ENCODE measurements at places on chromosomes 7 and 10.

DNA sequence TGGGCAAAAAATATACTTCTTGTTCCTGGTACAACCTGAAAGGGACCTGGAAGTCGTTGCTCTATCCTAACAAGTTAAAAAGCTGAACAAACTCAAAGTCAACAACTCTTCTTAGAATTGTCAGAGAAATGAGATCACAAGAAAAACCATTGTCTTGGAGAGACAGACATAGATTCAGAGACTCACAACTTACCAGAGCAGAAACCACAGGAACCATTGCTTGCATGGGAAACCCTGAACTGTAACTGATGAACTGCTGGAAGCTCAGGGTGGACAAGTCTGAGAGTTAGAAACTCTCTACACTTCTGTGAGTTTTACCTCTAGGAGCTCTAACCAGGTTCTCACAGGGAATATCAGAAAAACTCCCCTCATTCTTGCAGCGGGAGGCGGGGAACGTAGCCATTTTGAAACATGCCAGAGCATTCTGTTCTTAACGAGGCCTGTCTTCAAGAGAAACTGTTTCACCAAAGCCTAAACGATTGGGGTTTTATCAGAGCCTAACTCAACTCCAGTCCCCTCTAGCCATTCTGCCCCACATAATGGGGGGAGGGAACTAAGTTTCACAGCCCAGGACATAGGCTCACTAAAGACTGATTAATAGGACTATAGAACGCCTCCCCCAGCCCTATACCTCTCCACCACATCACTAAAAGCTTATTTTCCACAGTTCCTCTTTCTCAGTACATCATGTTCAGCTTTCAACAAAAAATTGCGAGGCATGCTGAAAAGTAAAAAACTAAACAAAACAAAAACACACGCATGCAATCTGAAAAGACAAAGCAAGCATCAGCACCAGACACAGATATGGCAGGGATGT, 12.0 kb upstream of the GSDME start:
- no peak for DNase-seq

- DNase-seq = peak; percentile 63
Measured at GRCh38 chr10:75230600-75231038, 5.1 kb downstream of the COMTD1 start.

DNA sequence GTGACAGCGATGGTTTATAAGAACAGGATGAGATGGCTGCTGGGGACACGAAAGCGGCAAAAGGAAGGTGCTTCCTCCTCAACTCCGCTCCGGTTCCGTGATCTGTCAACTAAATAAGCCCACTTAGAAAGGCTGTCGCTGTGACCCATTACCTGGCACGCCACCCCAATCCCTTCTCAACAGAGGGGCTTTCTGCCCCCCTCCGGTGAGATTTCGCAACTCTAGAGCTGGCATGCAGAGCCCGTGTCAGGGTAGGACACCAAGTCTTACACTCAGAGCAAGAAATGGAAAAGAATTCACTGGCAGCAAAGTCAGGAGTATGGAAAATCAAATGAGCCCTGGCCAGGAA, 66.4 kb downstream of the FGFR2 start:
- no peak for DNase-seq

- no peak for DNase-seq
Measured at GRCh38 chr7:86814661-86815379, 171.1 kb downstream of the GRM3 start.

GRCh38 chr7:23333671-23334246, 34.6 kb downstream of the MALSU1 start:
- peak; percentile 95 for DNase-seq

GRCh38 chr10:103584216-103585010, 90.9 kb downstream of the NEURL1 start:
- DNase-seq = no peak

DNA sequence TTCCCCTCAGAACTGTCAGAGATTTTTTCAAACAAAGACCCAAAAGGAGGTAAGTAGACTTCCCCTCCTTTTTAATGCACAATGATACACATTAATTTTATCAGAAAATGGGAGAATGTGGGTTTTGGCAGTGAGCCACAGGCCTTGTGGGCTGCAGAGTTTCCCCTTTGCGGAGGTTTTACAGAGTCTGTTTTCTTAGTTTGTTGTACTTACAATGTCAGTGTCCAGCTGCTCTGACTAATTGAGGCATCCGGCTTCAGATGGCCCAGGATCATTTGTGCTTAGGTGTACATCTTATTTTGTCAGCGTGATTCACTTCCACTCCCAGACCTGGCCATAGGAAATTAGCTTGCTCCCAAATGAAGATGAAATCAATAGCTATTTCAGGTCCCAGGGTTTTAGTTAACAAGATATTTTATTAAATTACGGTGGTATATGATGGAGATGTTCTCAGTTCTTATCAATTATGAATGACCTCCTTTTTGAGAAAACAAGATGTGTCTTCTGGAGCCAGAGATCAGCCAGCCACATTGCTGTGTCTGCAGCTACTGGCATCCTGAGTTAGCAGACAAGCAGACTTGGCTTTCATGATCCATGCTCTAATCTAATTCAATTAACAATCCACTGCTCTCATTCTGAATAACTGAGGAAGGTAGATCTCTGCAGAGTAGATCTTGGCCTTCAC, 1086.6 kb upstream of the SORCS1 start:
- DNase-seq = peak; percentile 30

DNA sequence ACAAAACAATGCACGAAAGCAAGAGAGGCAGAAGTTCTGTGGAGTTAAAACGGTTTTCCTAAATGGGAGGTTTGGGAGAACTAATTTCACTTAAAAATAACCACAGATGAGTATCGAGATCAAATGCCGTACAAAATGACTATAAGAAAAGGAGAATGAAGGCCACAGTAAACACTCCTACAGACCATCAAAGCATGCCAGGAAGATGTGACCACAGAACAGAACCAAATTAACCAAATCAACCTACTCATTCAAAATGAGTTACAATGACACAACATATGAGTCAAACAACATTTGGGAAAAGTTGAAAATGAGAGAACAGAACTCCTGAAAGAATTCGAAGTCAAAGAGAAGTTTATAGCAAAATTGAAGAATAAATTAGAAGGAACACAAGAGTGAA, 24.3 kb upstream of the DOCK1 start:
- peak; percentile 56 for DNase-seq

DNA sequence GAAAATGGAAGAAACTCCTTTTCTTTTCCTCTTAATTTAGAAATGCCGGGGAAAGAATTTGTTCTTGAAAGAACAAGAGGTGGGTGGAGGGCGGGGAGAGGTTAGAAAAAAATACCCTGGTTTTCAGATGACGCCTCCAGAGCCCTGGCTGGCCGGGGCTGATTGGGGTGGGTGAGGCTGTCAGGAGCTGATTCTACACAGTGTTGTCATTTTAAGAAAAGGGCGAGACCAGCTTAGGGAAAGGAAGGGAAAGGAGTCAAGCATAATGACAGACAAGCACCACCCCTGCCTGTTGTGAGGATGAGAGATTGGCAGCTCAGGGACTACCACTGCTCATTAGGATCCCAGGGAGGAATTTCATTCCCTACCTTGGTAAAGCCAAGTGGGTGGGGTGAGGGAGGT, 9.9 kb upstream of the FAM180A start:
- peak; percentile 84 for DNase-seq

- DNase-seq = no peak
Measured at GRCh38 chr10:88759366-88760101, at the start of gene LIPN. Gene LIPN, plus strand, starts transcription at chr10:88760020. Its CDS starts 1,386 bp downstream, at chr10:88761406.

- no peak for DNase-seq
Measured at GRCh38 chr10:66405566-66405965, 520.3 kb upstream of the LRRTM3 start.

DNA sequence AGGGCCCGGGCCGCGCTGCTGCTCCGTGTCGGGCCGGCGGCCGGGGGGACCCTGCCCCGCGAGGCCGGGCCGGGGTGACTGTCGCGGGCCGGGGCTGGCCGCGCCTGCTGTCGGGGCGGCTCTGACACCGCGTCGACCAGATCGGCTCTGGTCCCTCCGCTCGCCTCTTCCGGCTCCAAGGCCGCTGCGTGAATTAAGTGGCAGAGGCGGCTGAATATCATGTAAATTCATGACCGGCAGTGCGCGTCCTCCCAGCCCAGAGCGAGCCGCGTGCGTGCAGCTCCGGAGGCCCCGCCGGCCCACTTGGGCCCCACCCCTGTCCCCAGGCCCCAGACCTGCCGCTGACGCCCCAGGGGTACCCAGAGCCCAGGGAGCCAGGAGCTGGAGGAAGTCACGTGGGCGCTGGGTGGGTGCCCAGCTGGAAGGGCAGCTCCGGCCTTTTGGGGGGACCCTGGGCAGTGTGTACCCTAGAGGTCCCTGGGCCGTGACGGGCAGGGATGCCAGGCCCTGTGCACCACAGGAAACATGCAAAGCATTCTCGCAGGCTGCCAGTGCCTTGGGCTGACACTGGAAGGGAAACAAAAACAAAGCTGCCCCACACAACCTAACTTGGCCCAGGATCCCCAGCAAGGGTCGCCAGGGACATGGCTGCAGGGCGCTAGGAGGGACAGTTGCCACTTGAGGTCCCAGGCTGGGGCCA, 584.0 kb upstream of the MKI67 start:
- DNase-seq = no peak

- DNase-seq = no peak
Measured at GRCh38 chr10:115209133-115209532, 116.0 kb downstream of the ATRNL1 start.

DNA sequence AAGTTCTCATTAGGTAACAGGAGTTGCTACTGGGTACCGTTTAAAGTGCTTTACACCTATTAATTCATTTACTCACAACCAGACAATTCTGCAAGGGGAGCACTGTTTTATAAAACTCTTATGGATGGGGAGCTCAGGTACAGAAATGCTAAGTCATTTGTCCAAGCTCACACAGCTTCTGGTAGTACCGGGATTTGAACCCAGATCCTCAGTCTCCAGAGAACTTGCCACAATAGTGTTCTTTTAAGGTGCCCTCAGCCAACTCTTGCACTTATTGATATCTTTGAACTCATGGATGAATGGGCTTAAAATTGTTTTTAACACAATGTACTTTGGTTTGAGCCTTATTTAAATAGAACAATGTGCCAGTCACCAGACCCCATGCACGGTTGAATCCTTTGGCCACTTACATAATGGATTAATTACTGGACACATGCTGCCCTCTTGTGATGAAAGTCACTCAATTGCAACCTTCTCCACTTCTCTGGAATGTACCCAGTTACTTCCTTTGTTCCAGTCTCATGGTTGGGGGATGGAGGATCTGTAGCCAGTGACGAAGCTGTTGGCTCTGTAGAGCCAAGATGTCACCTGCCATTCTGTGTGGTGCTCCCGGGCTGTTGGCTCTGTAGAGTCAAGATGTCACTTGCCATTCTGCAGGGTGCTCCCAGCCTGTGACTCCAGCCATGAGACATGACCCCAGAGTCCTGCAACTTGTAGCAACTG, 65.6 kb downstream of the NOD1 start:
- DNase-seq = peak; percentile 71

GRCh38 chr7:40966693-40967092, 736.2 kb downstream of the INHBA start:
- DNase-seq = peak; percentile 30

- DNase-seq = no peak
Measured at GRCh38 chr10:103748020-103748419, 107.4 kb downstream of the SH3PXD2A start.

- peak; percentile 96 for DNase-seq
Measured at GRCh38 chr10:108358912-108359311, 1194.4 kb upstream of the SORCS1 start.

DNA sequence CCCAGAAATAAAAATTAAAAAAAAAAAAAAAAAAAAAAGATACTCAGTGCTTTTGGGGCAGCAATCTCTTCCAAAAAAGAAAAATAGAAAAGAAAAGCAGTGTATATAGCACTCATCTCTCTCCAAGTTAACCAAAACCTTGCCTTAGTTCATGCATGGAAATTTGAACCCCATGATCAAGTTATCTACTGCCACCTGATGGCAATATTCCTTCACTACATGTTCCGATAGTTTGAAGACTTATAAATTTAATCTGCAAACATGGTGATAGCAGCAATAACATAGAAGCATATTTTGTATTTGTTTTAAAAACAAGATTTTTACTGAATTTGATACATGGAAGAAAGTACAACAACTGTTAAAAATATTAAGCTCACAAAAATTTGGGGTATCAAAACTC, 48.6 kb upstream of the SLIT1 start:
- DNase-seq = peak; percentile 21

DNA sequence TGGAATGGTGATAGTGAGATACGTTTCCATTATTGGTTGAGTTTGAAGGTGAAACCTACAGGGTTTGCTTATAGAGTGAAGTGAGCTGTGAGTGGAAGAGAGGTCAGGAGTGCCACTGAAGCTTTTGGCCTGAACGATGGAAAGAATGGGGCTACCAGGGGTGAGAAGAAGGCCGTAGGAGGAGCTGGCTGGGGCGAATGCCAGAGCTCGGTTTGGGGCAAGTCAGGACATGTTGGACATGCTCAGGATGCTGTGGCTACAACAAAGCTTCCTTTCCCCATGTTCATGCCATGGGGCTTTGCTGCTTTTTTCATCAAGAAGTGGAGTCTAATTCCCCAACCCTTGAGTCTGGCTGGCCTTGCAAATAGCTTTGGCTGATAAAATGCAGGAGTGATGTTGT, 253.7 kb downstream of the GLRX3 start:
- no peak for DNase-seq

DNA sequence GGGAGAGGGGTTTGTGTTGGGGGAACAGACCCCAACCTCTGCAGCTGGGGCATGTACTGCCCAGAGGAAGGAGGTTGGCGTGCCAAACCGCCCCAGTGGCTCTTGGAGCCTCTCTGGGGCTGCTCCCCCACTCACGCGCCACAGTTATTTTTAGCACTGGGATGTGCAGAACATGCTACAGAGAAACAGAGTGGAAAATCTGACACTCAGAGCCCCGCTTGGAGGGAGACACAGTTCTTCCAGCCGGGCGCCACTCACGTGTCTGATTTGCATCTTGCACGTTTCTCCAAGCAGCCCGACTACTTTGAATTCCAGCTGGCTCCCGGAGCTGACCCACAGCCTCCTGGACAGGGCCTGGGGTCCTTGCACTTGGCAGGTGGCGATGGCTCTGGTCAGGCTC, 182.0 kb downstream of the RPS24 start:
- peak; percentile 51 for DNase-seq

All from astrocyte (in vitro differentiated cells and primary cell).